ENCODE measurements at places on chromosomes 2 and 18.

DNA sequence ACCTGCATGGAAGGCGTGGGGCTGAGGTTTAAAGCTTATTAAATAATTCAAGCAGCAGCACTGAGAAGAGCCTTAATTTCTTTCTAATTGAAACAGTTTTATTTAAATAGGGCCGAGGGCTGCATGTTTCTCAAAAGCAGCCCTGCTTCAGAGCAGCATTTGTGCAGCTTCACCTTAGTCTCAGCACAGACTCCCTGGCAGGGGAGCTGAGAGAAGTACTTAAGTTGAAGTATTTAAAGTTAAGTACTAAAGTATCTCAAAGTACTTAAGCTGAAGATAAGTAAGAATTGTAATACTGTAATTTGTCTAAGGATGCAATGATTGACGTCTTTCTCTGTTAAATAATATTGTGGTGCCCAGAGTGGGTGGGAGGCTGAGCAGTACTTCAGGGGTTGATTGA is 31.4 kb downstream of the IMPA2 start:
- no peak for DNase-seq

GRCh38 chr18:72811047-72811446 is 56.7 kb downstream of the NETO1 start:
- no peak for DNase-seq

DNA sequence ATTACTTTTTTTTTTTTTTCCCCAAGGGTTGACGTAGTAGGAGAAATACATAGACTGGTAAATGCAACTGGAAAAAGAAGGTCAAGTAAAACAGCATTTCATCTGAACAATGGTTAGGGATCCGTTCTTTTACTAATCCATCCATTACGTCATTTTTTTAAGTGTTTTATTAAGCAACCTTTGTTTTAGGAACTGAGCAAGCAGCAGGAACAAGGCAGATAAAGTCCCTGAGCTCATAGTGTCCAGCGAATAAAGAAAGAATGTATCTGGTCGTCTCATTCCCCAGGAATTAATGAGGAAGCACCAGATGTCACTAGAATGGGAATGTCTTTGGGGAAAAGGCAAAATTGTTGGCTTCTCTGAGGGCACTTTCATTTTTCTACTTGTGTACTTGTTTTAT is 842.4 kb downstream of the TDRD15 start:
- DNase-seq = no peak

DNA sequence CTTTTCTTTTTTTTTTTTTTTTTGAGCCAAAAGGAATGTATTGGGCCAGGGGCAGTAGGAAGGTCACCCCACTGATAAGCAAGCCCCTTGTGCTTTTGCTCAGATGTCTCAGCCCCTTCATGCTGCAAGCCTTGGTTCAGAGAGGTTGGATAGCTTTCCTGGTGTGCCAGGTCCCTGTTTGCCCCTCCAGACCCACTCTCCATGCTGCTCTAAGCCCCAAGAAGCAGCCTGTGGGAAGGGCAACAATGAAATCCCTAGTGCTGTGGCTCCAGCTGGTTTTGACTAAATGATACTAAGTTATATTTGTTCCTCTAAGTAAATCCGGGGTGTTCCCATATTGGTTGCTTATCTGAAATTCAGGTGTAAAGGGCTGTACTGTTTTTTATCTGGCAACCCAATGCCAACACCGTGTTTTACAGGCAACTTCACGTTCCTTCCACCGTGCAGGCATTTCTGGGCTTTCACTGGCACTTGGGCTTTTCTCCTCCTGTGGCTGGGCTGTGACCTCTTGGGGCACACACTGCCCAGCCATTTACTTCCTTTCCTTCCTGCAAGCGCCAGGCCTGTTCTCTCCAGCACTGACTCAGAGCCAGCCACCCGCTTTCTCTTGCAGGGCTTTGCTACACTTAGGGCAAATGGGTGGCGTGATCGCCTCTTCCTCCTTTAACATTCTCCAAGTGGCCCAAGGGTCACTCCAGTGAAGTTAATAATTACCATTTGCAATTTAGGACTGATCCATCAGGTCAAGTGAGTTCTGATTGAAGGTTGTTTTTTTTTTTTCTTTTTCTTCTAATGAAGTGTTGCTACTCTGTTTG is 21.6 kb downstream of the MERTK start:
- no peak for DNase-seq

DNA sequence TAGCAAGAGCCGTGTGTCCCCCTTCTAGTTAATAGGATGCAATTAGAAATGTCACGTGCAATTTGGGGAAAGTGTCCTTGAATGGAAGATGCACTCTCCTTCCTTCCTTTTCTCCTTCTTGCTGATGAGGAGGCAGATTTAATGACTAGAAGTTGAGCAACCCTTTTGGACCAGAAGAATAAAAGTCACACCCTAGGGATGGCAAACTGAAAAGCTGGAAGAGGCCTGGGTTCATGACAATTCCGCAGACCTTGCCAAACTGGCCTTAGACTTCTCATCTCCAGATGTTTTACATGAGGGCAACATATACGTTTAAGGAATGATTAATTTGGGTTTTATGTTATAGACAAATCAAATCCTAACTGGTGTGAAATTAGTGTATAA is 38.6 kb upstream of the NCOA1 start:
- no peak for DNase-seq

- DNase-seq = no peak
Observed at GRCh38 chr2:37477921-37478320, 133.5 kb downstream of the QPCT start.

GRCh38 chr18:75358928-75359327 is 68.6 kb downstream of the SMIM21 start:
- DNase-seq = no peak

DNA sequence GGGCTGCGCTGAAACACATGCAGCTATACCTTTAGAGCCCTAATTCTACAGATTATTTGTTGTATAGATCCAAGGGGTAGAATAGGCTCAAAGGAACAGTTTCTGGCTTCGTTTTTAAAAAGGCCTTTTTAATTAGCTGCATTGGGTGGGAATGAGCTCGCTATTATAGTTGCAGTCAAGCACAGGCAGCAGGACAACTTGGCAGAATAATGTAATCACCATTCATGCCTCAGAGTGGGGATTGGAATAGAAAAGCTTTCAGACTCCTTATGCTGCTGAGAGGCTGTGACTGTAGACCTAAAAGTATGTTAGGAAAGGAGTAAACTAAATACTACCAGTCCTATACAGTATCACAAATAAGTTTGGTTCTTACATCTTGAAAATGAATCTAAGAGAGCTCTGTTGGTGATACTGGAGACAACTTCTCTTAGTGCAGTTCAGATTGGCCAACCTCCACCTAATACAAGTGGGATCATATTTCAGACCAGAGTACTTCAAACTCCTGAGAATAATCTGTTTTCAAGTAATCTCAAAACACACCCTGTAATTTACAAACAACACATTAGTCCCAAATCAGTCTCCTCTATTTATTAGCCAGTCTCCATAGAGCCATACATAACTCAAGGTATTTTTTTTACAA is 121.4 kb downstream of the ANTXR1 start:
- DNase-seq = no peak

All from activated CD4-positive, alpha-beta T cell treated with anti-CD3 and anti-CD28 coated beads, Interleukin-2, Interleukin-4, amounts not matched to agents 100 ng/mL and 50 ng/mL, durations not matched to agents 16 hours and 8 hours (primary cell).